ENCODE measurements at places on chromosomes 16 and 17. TPM values are rescaled to one million over a fixed set of nuclear protein-coding genes. Genes with fewer than 3 reads are reported as not detected.

OSGIN1 gene
- total RNA-seq = 3.7 TPM

SREBF1 gene
- total RNA-seq = 45.9 TPM

MMP2 gene
- total RNA-seq = 1,577 TPM

GAS2L2 gene
- 0.07 TPM for total RNA-seq

HBA1 gene
- not detected for total RNA-seq

C16orf89 gene
- total RNA-seq = 3.0 TPM

LHX1 gene
- not detected for total RNA-seq

TSPOAP1 gene
- 0.20 TPM for total RNA-seq

ITPRIPL2 gene
- 71.8 TPM for total RNA-seq

TUFM gene
- 82.1 TPM for total RNA-seq

SCNN1B gene
- total RNA-seq = not detected

HOXB6 gene
- 2.3 TPM for total RNA-seq

FBRS gene
- total RNA-seq = 21.6 TPM

ARHGAP44 gene
- 1.7 TPM for total RNA-seq

GPRC5C gene
- 15.0 TPM for total RNA-seq

KLHL10 gene
- 0.20 TPM for total RNA-seq

ACAP1 gene
- 0.33 TPM for total RNA-seq

KRT222 gene
- total RNA-seq = not detected

ENPP7 gene
- not detected for total RNA-seq

OR1A1 gene
- not detected for total RNA-seq

PRR35 gene
- not detected for total RNA-seq

CACNG5 gene
- not detected for total RNA-seq

PITPNM3 gene
- total RNA-seq = 2.4 TPM

TBC1D26 gene
- total RNA-seq = 0.39 TPM

OTOP3 gene
- total RNA-seq = not detected

CCDC200 gene
- not detected for total RNA-seq

EPX gene
- not detected for total RNA-seq

Measured in smooth muscle cell of the pulmonary artery (primary cell).